ENCODE measurements at places on chromosomes 1 and 21.

DNA sequence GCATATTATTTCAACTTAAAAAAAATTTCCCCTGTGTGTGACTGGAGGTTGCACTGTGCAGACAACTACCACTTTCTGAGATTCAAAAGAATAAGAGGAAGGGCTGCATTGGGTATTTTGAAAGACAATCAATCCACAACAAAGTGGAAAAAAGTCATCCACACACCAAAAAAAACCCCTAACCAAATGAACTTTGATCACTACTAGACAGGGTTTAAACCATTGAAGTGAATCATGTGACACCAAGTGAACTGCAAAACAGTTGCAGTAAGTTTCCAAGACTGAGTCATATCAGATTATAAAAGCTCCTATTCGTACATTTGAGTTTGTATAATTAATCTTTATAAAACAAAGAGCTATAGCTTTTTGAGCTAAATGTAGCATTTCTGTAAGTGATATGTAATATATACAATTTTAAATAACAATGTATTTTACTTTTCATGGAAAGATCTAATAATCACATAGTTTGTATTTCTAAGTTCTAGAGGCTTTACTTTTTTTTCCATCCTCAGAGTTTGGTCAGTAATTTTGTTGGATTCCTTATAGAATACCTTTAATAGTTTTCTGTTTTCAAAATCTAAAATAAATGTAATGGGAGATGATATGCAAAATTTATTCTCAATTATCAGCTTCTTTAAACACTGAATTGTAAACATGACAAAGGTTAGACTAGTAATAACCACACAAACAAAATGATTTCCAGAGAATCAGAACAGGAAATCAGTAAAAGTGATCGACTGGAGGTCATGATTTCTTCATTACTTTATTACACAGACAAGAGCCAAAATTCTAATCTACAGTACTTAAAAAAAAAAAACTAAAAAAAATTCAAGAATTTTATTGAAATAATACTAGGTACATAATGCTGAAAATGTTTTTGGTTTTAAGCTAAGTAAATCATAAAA is 50.5 kb upstream of the GFI1 start:
- peak; percentile 64 for DNase-seq

GRCh38 chr1:157004806-157005205 is 40.7 kb downstream of the ARHGEF11 start:
- DNase-seq = no peak

- no peak for DNase-seq
Observed at GRCh38 chr21:34809822-34810221, 141.0 kb downstream of the CLIC6 start.

DNA sequence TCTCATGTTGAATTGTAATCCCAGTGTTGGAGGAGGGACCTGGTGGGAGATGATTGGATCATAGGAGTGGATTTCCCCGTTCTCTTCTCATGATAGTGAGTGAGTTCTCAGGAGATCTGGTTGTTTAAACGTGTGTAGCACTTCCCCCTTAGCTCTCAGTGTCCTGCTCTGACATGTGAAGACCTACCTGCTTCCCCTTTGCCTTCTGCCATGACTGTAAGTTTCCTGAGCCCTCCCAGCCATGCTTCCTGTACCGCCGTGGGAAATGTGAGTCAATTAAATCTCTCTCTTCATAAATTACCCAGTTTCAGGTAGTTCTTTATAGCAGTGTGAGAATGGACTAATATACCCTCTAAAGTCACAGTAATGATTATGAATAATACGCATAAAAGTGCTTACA is 248.4 kb upstream of the LRRC7 start:
- DNase-seq = no peak

DNA sequence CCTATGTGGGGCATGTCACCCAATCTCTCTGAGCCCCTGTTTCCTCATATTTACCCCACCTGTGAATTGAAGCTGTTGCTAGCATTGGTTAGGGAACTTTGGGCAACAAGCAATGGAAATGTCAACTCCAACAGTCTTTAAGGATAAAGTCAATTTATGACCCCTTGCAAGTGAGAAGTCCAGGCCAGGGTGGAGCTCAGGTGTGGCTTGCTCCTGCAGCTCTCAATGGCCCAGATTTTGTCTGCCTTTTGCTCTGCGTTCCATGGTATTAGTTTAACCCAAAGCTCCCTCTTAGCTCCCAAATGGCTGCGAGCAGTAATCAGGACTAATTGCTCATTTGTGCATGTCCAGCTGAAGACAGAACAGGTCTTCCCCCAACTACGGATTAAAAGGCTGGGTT is 70.4 kb upstream of the ABCG1 start:
- no peak for DNase-seq

GRCh38 chr1:99139876-99140275 is 124.4 kb upstream of the PLPPR4 start:
- DNase-seq = no peak

DNA sequence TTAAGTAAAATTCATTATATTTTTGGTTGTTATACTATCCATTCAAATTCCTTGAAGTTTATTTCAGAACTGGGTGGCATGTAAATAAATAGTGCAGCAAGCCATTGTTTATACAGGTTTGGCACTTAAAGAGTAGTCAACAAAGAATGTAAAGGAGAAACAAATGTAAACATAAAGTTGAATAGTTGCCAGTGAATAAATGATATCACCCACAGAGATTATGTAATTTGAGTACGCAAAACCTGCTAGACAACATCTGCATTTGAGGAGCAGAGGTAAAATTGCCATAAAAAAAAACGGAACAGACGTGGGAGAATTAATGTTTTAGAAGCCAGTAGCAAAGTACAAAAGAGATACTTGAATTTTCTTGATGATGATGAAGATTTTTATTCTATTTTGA is 111.6 kb downstream of the ADGRL2 start:
- no peak for DNase-seq

DNA sequence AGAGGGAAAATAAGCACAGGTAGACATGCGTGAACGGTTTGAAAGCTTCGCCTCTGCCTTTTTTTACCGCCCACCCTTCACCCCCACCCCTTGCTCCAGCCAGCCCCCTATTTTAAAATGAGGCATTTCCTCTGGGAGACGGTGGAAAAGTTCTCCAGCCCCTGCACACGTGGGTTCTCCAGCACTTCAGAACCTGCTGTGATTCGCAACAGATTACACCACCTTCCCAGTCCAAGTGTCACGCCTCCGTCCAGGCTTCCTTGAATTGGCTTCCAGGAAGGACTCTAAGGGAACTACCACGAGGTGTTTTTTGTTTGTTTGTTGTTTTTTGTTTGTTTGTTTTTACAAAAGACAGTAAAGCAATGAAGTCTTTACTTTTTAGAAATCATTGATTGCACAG is 2.6 kb downstream of the LRRC7 start:
- DNase-seq = no peak

- no peak for DNase-seq
Observed at GRCh38 chr1:59549903-59550302, 253.0 kb downstream of the FGGY start.

GRCh38 chr1:20318971-20319370 is 28.3 kb downstream of the VWA5B1 start:
- no peak for DNase-seq

- no peak for DNase-seq
Observed at GRCh38 chr1:100130552-100131077, 2.1 kb downstream of the SASS6 start.

DNA sequence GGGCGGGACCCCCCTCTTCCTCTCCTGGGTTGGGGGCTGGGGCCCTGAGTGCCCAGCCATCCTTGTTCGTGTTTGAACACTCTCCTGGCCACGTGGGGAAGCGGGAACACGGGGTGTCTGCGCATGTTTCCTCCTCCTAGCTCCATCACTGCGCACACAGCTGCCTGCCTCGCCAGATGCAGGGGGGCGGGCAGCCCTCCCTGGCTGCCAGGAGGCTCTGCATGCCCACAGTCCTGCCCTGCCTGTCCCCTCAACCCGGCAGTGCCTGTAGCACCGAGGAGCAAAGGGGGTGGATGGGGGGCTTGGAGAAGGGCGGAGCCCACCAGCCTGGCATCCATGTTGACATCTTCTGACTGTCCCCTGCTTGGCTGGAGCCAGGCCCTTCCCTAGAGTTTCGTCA is 1.8 kb upstream of the SLC25A34 start:
- DNase-seq = no peak

DNA sequence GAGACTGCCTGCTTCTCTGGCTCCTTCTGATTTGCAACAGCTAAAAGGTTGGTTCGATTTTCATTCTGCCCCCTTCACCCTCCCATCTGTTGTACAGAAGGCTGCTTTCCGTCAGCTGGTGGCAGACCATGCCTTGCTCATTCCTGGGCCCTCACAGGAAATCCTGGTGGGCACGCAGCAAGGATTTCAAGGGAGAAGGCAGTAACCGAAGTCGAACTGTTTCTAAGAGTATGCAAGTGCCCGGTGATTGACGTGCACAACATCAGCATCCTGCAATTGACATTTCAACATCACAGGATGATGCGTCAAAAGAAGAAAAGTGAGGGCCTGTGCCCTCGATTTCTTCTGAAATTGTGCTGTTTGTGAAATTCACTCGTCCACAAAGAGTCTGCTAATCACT is 83.8 kb downstream of the PLPP3 start:
- no peak for DNase-seq

DNA sequence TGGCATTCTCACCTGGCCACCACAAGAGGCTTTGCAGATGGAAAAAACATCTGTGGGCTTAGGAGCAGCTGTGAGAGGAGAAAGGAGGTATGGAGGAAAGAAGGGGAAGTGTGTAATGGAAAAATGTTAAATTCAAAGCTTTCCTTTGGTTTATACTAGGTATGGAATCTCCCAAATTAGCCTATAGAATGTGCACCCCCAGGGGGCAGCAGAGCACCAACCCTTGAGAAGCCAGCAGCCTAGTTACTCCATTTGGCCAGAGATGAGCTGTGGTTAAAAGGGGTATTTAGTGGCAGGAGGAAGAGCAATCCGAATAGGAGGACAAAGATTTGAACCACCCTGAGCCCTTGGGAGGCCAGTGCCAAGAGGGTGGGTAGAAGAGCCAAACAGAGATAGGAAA is 97.5 kb upstream of the CTTNBP2NL start:
- DNase-seq = no peak

- DNase-seq = no peak
Observed at GRCh38 chr1:64699327-64699726, 45.5 kb upstream of the RAVER2 start.

All from thymus (tissue), 14 donors.